ENCODE measurements at places on chromosomes 7 and 10. TPM values are rescaled to one million over a fixed set of nuclear protein-coding genes. Genes with fewer than 3 reads are reported as not detected.

- no peak for DNase-seq
These were observed 246.1 kb downstream of the REEP3 start for GRCh38 chr10:63767138-63767801.

DNA sequence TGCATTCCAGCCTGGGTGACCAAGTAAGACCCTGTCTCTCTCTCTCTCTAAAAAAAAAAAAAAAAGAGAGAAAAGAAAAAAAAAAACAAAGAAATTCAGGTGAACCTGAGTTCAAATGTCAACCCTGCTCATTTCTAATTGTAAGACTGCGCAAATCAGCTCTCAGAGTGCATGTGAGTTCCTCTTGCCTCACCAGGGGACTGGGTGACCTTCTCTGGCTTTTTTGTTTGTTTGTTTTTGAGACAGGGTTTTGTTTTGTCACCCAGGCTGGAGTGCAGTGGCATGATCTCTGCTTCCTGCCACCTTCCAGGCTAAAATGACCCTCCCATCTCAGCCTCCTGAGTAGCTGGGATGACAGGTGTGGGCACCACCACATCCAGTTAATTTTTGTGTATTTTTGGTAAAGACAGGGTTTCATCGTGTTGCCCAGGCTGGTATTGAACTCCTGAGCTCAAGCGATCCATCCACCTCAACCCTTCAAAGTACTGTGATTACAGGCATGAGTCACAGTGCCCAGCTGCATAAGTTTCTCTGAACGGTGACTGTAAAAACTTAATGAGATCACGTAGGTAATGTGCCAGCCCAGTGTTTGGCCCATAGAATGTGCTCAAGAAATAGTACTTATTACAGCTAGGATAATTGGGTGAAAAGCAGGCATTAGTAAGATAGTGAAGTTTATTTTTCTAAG is 45.3 kb upstream of the BAMBI start:
- DNase-seq = no peak

DNA sequence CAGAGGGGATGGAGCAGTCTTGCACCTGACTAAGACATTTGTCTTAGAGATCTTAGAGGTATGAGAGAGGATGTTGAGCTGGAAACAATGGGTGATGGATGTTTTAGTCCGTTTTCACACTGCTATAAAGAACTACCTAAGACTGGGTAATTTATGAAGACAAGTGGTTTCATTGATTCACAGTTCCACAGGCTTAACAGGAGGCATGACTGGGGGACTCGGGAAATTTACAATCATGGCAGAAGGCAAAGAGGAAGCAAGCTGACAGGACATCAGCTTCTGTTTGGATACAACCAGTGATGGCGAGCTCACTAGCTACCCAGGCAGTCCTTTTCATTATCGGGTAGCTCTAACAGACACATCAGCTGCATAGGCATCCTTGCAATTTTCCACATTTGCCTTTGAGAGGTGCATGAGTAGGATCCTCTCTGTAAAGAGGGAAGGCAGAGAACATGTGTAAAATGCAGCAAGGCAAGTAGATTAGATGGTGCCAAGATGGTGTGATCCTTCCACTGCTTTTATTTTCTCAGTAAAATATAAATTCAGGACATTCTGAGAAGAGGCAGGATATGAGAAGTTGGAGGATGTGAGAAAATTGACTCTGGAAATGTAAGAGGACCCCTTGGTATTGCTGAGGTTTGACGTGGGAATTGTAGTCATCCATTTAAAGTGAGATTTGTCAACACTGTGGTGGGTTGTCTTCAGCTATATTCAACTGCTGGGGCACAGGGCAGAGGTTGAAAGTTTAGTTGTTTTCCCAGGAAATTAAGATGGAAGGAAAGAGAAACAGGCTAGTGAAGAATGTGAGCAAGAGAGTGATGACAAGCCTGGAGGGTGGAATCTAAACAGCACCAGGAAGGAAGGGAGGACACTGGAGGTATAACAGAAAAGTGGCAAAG is 1140.0 kb upstream of the AUTS2 start:
- no peak for DNase-seq

- no peak for DNase-seq
These were observed 19.2 kb upstream of the PARD3 start for GRCh38 chr10:34834274-34834673.

GRCh38 chr7:50112250-50112649 is 19.2 kb upstream of the ZPBP start:
- DNase-seq = no peak

DNA sequence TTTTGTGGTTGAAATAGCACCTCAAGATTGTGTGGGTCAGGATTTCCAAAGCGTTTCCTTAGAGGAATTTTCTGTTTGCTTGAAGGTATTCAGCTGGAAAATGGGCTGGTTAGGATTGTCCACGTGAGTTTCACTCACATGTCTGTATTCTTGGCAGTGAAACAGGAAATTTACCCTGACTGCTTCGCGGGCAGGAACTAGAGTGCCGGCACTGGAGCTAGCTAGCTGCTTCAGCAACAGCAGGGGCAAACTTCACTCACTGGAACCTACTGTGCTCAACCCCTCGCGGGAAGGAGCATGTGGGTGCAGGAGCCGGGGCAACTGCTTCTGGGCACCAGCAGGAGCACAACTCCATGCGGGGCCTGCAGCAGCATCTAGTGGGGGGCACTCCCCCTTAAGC is 38.0 kb upstream of the RTKN2 start:
- DNase-seq = no peak

GRCh38 chr10:124354411-124355382 is 64.0 kb downstream of the OAT start:
- peak; percentile 77 for DNase-seq

Gene FBXO24
- 0.94 TPM for total RNA-seq

DNA sequence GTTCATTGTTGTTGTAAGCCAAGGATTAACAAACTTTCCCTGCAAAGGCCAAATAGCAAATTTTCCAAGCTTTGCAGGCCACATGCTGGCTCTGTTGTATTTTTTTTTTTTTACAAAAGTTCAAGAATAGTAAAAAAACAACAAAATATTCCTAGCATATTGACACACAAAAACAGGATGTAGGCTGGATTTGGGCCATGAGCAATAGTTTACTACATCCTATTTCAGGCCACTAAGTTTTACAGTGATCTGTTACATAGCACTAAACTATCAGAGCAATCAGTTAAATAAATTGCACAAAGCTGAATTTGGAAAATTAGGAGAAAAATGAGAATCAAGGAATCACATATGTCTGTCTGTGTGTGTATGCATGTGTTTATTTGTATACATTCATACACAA is 491.8 kb upstream of the GHITM start:
- DNase-seq = no peak

Gene SPDYE11
- not detected for total RNA-seq

DNA sequence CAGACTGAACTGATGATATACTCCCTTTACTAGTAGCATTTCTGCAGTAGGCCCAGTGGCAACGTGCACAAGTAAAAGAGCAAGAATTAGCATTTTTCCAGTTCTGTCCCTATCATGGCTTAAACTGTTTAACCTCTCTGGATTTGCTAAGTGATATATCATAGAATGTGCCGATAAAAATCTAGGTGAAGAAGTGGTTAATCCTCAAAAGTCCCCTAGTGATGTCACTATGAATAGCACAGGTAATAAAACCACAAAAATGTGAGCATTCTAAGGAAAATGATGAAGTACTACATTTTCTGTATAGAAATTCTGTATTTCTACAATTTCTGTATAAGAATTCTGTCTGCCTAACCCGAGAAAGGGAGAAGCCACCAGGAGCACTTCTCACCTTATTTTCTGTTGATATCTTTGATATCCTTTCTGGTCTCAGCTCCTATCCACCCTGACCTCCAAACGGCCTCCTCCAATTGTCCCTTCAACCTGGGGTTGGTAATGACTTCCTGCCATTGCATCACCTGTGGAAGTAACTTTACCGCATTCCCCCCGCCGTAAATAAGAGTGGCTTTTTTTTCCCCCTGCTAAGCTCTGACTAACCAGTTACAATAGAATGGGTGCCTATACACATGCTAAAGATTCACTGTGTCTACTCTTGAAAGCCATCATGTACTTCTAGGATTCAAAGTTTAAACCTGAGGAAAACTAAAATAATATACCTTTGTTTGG is 155.9 kb upstream of the ASAH2 start:
- DNase-seq = peak; percentile 53

GRCh38 chr10:36441557-36441956 is 683.8 kb upstream of the ANKRD30A start:
- no peak for DNase-seq

DNA sequence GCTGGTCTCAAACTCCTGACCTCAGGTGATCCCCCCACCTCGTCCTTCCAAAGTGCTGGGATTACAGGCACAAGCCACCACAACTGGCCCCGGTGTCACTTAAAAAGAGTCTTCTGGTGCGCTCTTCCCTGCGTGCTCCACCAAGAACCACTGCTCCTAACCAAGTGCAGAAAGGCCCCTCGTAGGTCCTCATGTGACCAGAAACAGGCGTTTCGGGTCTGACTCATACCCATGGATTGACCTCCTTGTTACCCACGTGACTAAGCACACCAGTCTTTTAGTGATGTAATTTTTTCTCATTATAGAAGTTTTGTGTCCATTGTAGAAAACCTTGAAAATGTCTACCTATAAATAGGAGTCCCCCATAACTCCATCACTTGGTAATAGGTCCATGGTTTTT is 13.9 kb downstream of the FKBP6 start:
- DNase-seq = no peak

- no peak for DNase-seq
These were observed 34.1 kb downstream of the EGFR start for GRCh38 chr7:55052741-55053427.

Gene CCL24
- total RNA-seq = not detected

DNA sequence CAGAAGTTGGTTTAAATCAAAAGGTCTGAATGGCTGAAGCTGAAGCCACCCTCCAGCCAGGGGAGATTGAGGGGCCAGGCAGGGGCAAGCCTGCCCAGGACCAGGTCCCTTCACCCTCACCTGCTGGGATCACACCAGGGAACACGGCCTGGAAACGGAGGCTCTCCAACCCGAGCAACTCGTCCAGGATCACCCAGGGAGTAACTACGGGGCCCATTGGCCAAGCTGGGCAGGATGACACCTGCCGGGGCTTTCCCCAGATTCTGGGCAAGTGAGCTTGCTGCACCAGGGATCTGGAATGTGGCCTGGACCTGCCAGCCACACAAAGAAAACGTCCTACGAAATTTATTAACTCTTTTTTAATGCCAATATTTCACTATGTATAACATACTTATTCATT is 30.4 kb upstream of the PPP2R2D start:
- peak; percentile 39 for DNase-seq

GRCh38 chr10:10520491-10521385 is 496.9 kb upstream of the CELF2 start:
- DNase-seq = no peak

Gene SLC37A3
- 64.1 TPM for total RNA-seq

DNA sequence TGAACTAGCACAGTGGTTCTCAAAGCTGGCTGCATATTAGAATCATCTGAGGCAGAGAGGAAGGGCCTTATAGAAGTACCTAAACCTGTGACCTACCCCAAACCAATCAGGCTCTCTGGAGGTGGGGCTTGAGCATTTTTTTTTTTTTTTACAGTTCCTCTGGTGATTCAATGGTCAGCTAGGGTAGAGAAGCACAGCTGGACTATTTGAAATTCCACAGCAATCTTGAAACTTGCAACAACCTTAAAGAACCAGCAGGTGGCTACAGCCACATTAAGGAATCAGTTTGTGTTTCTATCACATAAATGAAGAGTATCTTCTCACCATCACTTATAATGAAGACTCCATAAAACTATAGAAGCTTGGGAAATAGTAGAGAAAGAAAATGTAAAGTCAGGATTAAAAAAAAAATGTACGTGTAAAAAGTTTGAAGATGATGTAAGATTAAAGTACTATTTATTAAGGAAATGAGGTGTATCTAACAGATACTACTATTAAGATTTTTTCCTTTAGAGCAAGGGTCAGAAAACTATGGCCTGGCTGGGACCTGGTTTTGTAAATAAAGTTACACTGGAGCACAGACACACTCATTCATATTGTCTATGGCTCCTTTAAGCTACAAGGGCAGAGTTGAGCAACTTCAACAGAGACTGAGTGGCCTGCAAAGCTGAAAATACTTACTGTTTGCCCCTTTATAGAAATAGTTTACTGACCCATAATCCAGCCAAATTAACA is 3.8 kb downstream of the RTKN2 start:
- DNase-seq = peak; percentile 67

Gene FGFBP3
- 10.5 TPM for total RNA-seq

- no peak for DNase-seq
These were observed 61.6 kb downstream of the ARHGAP22 start for GRCh38 chr10:48543182-48543844.

- DNase-seq = peak; percentile 52
These were observed 13.6 kb upstream of the LIMK1 start for GRCh38 chr7:74069790-74070618.

Gene MKLN1
- total RNA-seq = 25.8 TPM

- no peak for DNase-seq
These were observed 289.3 kb downstream of the CELF2 start for GRCh38 chr10:11307004-11307403.

Gene AZGP1
- total RNA-seq = not detected

GRCh38 chr7:112897839-112898431 is 107.7 kb upstream of the TMEM168 start:
- no peak for DNase-seq

DNA sequence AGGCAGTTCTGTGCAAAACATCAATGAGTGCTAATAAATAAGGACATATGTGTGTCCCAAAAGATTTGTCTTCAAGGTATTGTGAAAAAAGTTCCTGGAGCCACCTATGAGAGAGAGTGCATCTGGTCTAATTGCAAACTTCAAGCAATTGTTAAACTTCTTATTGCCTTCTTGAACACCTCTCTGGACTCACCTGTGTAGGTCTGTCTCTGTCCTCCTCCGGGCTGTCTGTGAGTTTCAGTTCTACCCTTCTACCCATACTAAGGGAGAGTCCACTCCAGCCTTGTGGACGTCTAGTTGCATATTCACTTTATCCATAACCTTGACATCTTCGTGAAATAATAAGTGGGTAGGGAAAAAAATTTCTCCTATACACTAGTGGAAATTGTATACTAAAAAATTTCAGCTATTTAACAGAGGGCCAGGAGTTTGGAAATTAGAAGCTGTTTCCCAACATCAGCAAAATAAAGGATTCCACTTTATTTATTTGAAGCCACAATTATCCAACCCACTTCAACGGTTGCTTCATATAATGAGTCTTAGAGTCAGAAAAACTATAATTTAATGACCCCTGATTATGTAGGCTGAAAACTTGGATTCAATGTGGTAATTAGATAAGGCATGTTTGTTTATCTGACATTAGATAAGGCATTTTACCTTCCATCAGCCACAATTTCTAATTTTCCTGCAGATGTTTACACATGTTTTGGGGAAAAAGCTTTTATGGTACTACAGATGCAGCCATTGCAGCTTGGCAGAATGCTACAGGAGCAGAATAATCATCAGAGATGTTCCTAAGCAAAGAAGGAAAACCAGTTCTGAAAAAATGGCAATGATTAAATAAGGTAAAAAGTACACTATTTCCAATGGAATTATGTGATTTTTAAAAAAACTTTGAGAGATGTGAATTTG is 150.8 kb upstream of the FAM3C start:
- DNase-seq = no peak

Gene AEBP1
- 15.8 TPM for total RNA-seq

GRCh38 chr7:111174510-111174909 is 83.6 kb downstream of the LRRN3 start:
- no peak for DNase-seq

- no peak for DNase-seq
These were observed 48.2 kb upstream of the TMEM72 start for GRCh38 chr10:44862924-44863323.

Gene TSC22D4
- 35.8 TPM for total RNA-seq

Gene SUN3
- not detected for total RNA-seq

- no peak for DNase-seq
These were observed 269.2 kb downstream of the BAMBI start for GRCh38 chr10:28946479-28946878.

Gene GIMAP6
- total RNA-seq = not detected

Measured in H7 (cell line).